ENCODE measurements at places on chromosomes 3 and 15.

DNA sequence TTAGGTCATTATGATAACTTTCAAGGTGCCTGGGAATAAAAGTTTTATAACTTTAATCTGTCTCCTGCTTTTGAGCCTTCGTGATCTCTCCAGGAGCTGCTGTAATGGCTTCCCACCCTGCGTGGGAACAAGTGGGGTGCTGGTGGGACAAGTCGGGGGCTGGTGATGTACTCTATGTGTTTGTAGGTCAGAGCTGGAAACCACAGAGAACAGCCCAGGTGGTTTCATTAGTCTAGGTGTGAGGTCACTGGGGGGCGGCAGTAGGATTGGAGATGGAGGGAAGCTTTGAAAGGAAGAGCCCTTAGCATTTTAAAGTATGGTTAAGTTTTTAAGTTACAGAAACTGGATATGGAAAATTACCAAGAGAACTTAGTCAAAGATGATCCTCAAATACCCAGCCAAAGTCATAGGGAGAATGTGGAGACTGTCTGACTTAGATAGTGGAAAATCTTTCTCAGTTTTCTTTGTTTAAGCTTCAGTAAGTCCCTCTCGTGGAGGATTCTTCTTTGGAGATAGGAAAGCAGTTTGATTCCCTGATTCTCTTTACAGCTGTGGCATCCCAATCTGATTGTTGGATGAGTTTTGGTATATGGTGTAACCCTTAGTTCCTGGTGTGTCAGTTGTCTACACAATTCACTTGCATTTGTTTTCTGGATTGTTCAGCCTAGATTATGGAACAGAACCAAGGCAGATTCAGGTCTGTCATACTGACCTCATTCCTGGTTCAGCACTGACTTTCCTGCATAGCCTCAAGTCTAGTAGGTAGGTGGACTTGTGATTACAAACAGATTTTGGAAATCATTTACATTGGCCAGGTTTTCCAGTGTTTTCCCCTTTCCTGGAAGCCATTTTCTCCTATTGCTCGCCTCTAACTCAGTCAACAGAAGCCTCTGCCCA lies 115.6 kb downstream of the FNDC3B start:
- no peak for DNase-seq

GRCh38 chr3:34292605-34293300 lies 494.3 kb downstream of the PDCD6IP start:
- no peak for DNase-seq

- no peak for DNase-seq
Measured at GRCh38 chr3:64645243-64645642, 42.6 kb downstream of the ADAMTS9 start.

DNA sequence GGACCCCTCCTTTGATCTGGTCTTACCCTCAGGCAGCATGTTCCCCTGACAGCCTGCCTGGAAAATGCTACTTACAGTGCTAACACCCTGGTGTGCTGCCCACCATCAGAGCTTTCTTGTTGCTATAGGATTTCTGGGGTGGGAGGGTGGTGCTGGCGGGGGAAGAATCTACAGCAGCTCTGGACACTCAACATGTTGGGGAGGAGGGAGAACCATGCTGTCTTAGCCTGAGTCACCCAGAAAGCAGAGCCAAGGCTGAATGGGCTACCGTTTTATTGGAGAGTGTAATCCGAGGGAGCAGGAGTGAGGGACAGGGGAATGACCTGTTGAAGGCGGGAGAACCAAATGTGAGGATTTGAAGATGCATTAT lies 45.6 kb downstream of the MFSD1 start:
- DNase-seq, result no peak

- DNase-seq, result no peak
Measured at GRCh38 chr3:12458901-12459300, 25.4 kb upstream of the TSEN2 start.

DNA sequence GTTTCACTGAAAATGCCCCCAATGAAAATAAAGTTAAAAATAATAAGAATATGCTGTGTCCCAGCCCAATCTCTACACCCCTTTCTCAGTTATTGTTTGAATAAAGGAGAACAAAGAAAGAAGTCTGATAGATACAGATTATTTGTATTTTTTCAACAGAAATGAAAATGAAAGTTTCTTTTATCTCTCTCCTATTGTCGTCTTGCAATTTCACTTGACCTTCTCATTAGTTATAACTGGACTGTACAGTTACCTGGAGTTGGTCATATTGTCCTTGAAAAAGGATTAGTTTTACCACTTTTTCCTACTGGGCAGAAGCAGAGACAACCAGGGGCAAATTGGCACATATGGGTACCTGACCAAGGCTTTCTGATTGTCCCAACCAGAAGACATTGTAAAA lies 440.0 kb downstream of the PDCD6IP start:
- DNase-seq, result no peak

DNA sequence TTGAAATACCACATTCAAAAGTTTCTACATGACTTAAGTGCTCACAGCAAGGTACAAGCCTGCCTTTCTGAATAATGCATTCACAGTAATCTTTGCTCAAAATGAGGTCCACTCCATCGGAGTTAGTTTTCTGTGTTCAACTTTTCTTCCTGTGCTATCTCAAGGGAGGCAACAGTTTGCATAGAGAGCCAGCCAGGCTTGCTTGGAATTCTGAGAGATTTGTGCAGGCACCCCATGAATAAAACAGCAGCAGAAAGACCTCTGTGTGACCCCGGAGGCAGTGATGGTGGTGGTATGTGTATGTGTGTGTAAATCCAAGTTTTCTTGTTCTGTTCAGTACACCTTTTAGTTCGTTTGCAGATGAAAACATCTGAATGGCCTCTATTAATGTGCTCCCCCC lies 124.0 kb downstream of the ADAMTS9 start:
- DNase-seq, result no peak

DNA sequence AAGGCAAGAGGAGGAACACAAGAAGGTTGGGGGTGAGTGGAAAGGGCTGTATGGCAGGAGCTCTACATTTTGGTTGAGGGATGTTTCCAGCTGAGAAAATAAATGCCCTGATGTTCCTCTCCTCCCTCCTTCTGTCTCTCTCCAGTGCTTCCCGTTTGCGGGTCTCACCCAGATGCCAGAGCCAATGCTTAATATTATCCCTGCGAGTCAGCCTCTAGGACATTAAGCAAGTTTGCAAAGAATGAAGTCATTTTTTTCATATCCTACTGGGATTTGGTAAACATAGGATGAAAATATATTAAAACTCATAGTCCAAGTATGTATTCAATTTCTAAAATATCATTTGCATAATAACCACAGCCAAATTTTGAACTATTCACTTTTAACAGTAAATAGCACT lies 295.9 kb downstream of the CADM2 start:
- DNase-seq, result no peak
